Upper lobe of left lung (tissue), 6 donors: ENCODE measurements at places on chromosomes 4 and X. TPM values are rescaled to one million over a fixed set of nuclear protein-coding genes. Genes with fewer than 3 reads are reported as not detected.

ZNF711 gene
- total RNA-seq: 1.2 TPM

SUPT20HL2 gene
- not detected for total RNA-seq

NPNT gene
- total RNA-seq: 339 TPM

GIMD1 gene
- not detected for total RNA-seq

MAGEA4 gene
- total RNA-seq: not detected

RAB33A gene
- total RNA-seq: 0.29 TPM
